Osteocyte (in vitro differentiated cells): ENCODE measurements at places on chromosomes 3 and 15. TPM values are rescaled to one million over a fixed set of nuclear protein-coding genes. Genes with fewer than 3 reads are reported as not detected.
A peak's percentile ranks its signal among the peaks of the same experiment; 100 is the strongest.

DNA sequence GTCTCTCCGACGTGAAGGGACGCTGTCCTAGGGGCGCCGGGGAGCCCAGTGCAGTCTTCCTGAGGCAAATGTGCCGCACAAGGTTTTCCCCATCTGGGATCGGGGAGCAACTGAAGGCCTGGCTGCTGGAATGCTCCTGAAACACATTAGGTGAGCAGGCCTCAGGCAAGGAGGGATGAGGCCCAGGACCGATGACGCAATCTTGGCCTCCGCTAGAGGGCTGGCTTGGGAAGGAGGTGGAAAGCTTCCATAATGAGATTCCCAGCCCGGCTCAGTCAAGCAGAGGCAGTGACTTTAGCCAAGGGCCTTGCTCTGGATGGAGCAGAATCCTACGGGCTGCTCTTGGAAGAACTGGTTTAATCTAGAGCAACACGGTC is 50.8 kb downstream of the CPN2 start:
- DNase-seq = no peak
- H3K27ac ChIP-seq = no peak overlapping the region
- H3K4me3 ChIP-seq = no peak overlapping the region
- H3K36me3 ChIP-seq = no peaks in the 10 kb centered on the region
- peaks cover 10% of the 10 kb centered on the region for H3K27me3 ChIP-seq

MYRIP gene
- 0.24 and 0.62 TPM in 2 replicates for total RNA-seq

DNA sequence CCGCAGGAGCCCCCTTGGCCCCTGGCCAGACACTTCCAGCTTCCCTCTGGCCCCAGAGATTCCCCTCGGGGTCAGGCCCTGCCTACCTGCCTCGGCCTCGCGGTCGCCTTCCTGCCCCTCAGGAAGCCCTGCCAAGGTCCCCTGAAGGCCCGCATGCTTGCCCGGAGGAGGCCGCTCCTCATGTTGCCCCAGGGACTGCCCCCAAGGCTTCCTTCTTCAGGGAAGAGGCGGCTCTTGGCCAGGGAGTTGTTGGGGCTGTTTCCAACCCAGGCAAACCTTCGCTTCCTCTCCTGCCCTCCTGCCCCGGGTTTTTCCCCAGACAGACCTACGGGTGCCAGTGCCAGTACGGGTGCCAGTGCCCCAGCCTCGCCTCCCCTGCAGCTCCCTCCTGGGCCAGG is 13.5 kb upstream of the MUC4 start:
- no peak for DNase-seq
- H3K4me1 ChIP-seq = no peaks in the 10 kb centered on the region
- no peak overlapping the region for H3K4me3 ChIP-seq
- H3K27me3 ChIP-seq = peaks cover 16% of the 10 kb centered on the region
- H3K27ac ChIP-seq = no peak overlapping the region

DNA sequence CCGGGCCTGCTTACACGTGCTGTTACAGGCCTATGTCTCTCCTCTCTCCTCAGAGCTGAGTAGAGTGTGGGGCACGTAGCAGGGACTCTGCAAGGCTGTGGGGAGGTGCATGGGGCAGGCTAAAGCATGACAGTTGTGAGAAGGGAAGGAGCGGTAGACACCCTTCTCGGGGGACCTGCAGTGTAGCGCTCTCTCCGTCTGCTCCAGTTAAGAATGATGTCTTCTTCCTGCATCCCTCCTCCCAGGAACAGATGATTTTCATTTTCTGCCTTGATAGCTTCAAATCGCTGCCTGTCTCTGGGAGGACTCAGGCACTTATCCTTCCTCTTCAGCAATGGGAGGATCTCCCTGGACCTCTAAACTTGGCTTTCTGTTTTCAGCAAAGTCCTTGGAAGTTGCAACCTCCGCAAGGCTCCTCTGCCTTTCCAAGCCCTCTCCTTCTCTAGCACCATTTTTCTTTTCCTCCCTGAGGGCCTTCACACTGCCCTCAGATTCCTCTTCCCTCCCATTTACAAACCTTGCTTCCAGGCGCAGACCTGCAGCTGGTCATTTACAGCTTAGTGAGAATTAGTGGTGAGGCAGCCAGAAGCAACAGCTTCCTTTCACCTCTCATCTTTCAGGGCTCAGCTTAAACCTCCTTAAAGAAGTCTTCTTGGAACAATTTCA is 23.4 kb upstream of the TLE3 start:
- no peak overlapping the region for H3K4me3 ChIP-seq
- no peak for DNase-seq
- peaks cover 58% of the 10 kb centered on the region for H3K27me3 ChIP-seq
- H3K27ac ChIP-seq = no peak overlapping the region
- no peaks in the 10 kb centered on the region for H3K36me3 ChIP-seq
- peaks cover 2% of the 10 kb centered on the region for H3K4me1 ChIP-seq

CCR8 gene
- not detected in 2 replicates for total RNA-seq

GRCh38 chr3:16084887-16085286 is 89.6 kb upstream of the GALNT15 start:
- no peak overlapping the region for H3K4me3 ChIP-seq
- DNase-seq = no peak
- no peak overlapping the region for H3K27ac ChIP-seq
- H3K27me3 ChIP-seq = no peaks in the 10 kb centered on the region
- H3K4me1 ChIP-seq = peaks cover 14% of the 10 kb centered on the region

- no peaks in the 10 kb centered on the region for H3K36me3 ChIP-seq
- no peak overlapping the region for H3K4me3 ChIP-seq
- DNase-seq = no peak
- peaks cover 5% of the 10 kb centered on the region for H3K4me1 ChIP-seq
- H3K27ac ChIP-seq = no peak overlapping the region
- no peaks in the 10 kb centered on the region for H3K27me3 ChIP-seq
Measured at GRCh38 chr3:72332689-72333088, 515.6 kb downstream of the SHQ1 start.

- H3K27ac ChIP-seq = no peak overlapping the region
- H3K4me3 ChIP-seq = no peak overlapping the region
- no peaks in the 10 kb centered on the region for H3K36me3 ChIP-seq
Measured at GRCh38 chr15:81113861-81114291, 20.2 kb upstream of the CFAP161 start.

- H3K36me3 ChIP-seq = no peaks in the 10 kb centered on the region
- peaks cover 71% of the 10 kb centered on the region for H3K4me1 ChIP-seq
Measured at GRCh38 chr3:11381141-11381540, 108.9 kb downstream of the ATG7 start.

DNA sequence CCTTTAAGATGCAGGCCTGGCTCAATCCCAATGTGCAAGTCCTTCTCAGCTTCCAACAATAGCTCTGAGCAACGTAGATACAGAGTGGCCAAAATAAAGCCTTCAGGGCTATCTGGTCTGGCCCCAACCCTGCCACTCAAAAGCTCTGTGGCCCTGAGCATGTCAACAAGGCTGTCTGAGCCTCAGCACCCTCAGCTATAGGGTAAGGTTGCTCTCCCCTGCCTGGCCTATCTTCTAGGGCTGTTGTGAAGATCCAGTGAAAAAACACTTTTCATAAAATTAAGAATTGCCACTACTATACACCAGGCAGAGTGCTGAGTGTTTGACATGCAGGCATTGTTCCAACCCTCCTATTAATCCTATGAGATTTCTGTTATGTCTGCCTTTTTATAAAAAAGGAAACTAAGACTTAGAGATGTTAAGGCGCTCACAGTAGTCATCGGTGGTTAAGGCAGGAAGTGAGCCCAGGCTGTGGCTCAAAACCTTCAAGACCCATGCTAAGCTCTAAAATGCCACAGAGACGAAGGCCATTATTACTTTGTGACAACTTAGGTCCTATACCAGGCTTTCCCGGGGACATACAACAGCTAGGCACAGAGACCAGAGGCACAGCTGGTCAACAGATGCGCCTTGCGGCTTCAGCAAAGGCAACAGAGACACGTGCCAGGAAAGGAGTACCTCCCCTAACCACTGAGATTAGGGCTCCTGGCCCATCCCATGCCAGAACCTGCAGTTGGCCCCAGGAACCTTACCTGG is 5.1 kb downstream of the POLG start:
- DNase-seq = no peak
- H3K27ac ChIP-seq = no peak overlapping the region
- peaks cover 42% of the 10 kb centered on the region for H3K36me3 ChIP-seq
- no peak overlapping the region for H3K4me3 ChIP-seq
- H3K4me1 ChIP-seq = peaks cover 23% of the 10 kb centered on the region
- no peaks in the 10 kb centered on the region for H3K27me3 ChIP-seq

GRCh38 chr15:40793216-40793989 is 13.5 kb upstream of the ZFYVE19 start:
- H3K27me3 ChIP-seq = no peaks in the 10 kb centered on the region
- DNase-seq = no peak
- H3K4me1 ChIP-seq = peaks cover 21% of the 10 kb centered on the region
- peak overlapping the region; percentile 67 for H3K27ac ChIP-seq
- H3K36me3 ChIP-seq = peaks cover 8% of the 10 kb centered on the region
- no peak overlapping the region for H3K4me3 ChIP-seq

DNA sequence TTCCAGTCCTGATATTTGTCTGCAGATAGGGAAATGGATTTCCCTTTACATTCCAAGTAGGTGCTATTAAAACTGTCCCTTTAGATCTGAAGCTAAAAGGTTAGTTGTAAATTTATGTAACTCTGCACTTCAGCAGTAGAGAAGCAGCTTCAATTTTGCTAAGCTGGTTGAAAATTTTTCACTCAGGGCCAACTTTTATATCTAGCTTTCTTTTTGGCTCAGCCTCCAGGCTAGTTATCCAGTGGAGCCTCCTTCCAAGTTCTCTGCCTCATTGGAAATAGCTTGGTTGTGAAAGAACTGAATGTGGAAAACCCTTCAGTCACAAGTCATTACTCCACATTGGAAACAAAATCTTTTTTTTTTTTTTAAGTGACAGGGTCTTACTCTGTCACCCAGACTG is 8.2 kb upstream of the ZNF660 start:
- H3K4me1 ChIP-seq = no peaks in the 10 kb centered on the region
- no peaks in the 10 kb centered on the region for H3K27me3 ChIP-seq
- no peak overlapping the region for H3K4me3 ChIP-seq

DNA sequence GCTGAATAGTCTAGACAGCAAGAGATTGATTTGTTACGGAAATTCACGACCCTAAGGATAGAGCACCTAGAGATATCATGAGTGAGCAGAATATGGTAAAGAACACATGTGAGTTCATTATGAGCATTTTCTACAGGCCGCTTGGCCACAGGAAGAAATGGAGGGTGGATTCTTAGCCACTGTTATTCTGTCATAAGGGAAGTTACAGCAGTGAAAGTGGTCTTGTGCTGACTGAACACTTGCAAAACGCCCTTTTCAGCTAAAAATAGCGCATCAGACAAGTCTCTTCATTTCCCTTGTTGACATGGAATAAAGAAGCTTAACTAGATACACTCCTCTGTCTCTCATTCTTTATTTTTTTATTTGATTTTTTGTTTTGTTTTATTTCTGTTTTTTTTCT is 19.8 kb downstream of the DGKG start:
- H3K27me3 ChIP-seq = peaks cover 35% of the 10 kb centered on the region
- no peak overlapping the region for H3K4me3 ChIP-seq
- DNase-seq = no peak
- H3K4me1 ChIP-seq = no peaks in the 10 kb centered on the region
- no peak overlapping the region for H3K27ac ChIP-seq

- no peak overlapping the region for H3K27ac ChIP-seq
- no peaks in the 10 kb centered on the region for H3K27me3 ChIP-seq
- DNase-seq = no peak
- no peaks in the 10 kb centered on the region for H3K4me1 ChIP-seq
- H3K4me3 ChIP-seq = no peak overlapping the region
Measured at GRCh38 chr3:169131690-169132464, 531.6 kb downstream of the MECOM start.

GRCh38 chr15:98843844-98844243 is 163.7 kb downstream of the PGPEP1L start:
- peaks cover 58% of the 10 kb centered on the region for H3K4me1 ChIP-seq
- peak overlapping the region; percentile 53 for H3K27ac ChIP-seq
- peaks cover 5% of the 10 kb centered on the region for H3K36me3 ChIP-seq

ZIC1 gene
- 89.9 and 96.9 TPM in 2 replicates for total RNA-seq

- peaks cover 24% of the 10 kb centered on the region for H3K4me1 ChIP-seq
- H3K36me3 ChIP-seq = peaks cover 1% of the 10 kb centered on the region
- H3K27me3 ChIP-seq = no peaks in the 10 kb centered on the region
- H3K27ac ChIP-seq = no peak overlapping the region
- no peak overlapping the region for H3K4me3 ChIP-seq
- DNase-seq = no peak
Measured at GRCh38 chr3:30333903-30334302, 272.5 kb upstream of the TGFBR2 start.

DNA sequence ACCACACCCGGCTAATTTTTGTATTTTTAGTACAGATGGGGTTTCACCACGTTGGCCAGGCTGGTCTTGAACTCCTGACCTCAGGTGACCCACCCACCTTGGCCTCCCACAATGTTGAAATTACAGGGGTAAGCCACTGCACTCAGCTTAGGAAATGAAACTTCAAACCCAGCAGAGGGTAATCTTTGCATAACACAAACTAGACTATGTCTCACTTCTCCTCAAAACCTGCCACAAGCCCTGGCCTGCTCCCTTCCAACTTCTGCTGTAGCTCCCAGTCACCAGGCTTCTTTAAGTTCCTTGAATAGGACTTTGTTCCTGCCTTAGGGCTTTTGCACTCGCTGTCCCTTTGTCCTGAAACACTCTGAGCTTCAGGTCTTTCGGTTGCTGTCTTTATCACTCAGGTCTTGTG is 39.2 kb upstream of the SEMA4B start:
- no peaks in the 10 kb centered on the region for H3K27me3 ChIP-seq
- H3K27ac ChIP-seq = no peak overlapping the region
- no peak overlapping the region for H3K4me3 ChIP-seq
- no peaks in the 10 kb centered on the region for H3K36me3 ChIP-seq
- H3K4me1 ChIP-seq = peaks cover 28% of the 10 kb centered on the region

- no peak overlapping the region for H3K4me3 ChIP-seq
- no peaks in the 10 kb centered on the region for H3K4me1 ChIP-seq
- DNase-seq = no peak
- no peak overlapping the region for H3K27ac ChIP-seq
Measured at GRCh38 chr3:38095669-38096483, 41.1 kb downstream of the ACAA1 start.

- H3K27me3 ChIP-seq = no peaks in the 10 kb centered on the region
- peaks cover 42% of the 10 kb centered on the region for H3K4me1 ChIP-seq
- no peak for DNase-seq
- H3K27ac ChIP-seq = peak overlapping the region; percentile 91
- no peak overlapping the region for H3K4me3 ChIP-seq
- peaks cover 35% of the 10 kb centered on the region for H3K36me3 ChIP-seq
Measured at GRCh38 chr3:44995142-44995770, 19.2 kb downstream of the EXOSC7 start.

CFAP44 gene
- 4.2 and 7.4 TPM in 2 replicates for total RNA-seq

DNA sequence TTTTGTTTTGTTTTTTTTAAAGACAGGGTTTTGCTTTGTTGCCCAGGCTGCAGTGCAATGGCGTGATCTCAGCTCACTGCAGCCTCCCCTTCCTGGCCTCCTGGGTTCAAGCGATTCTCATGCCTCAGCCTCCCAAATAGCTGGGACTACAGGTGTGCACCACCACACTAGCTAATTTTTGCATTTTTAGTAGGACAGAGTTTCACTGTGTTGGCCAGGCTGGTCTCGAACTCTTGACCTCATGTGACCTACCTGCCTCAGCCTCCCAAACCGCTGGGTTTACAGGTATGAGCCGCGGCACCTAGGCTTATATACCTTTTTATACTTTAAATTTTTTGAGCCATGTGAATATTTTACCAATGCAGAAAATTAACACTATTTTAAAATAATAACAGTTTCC is 56.9 kb upstream of the HERC1 start:
- no peak overlapping the region for H3K4me3 ChIP-seq
- peaks cover 4% of the 10 kb centered on the region for H3K4me1 ChIP-seq
- no peak for DNase-seq

- H3K27ac ChIP-seq = no peak overlapping the region
- peaks cover 19% of the 10 kb centered on the region for H3K27me3 ChIP-seq
- H3K4me1 ChIP-seq = no peaks in the 10 kb centered on the region
- H3K36me3 ChIP-seq = no peaks in the 10 kb centered on the region
Measured at GRCh38 chr3:97705764-97706163, 58.8 kb upstream of the ARL6 start.

CEP19 gene
- 3.8 and 4.1 TPM in 2 replicates for total RNA-seq
